ENCODE measurements at places on chromosomes 3 and 15. TPM values are rescaled to one million over a fixed set of nuclear protein-coding genes. Genes with fewer than 3 reads are reported as not detected.

Gene PRR20G
- total RNA-seq, result not detected

Gene CISH
- 15.5 TPM for total RNA-seq

Gene TMEM207
- total RNA-seq, result not detected

Gene TRH
- not detected for total RNA-seq

Gene RETNLB
- not detected for total RNA-seq

GRCh38 chr3:170352936-170353335, 4.6 kb upstream of the SKIL start:
- peaks cover 5% of the 10 kb centered on the region for H3K4me1 ChIP-seq
- no peak for DNase-seq
- H3K36me3 ChIP-seq, result no peaks in the 10 kb centered on the region
- no peaks in the 10 kb centered on the region for H3K27me3 ChIP-seq
- no peak overlapping the region for H3K4me3 ChIP-seq

- H3K4me3 ChIP-seq, result peak overlapping the region; percentile 52
- no peaks in the 10 kb centered on the region for H3K27me3 ChIP-seq
- peak overlapping the region; percentile 84 for H3K27ac ChIP-seq
- no peaks in the 10 kb centered on the region for H3K36me3 ChIP-seq
Observed at GRCh38 chr3:13281507-13282357, 138.4 kb downstream of the NUP210 start.

DNA sequence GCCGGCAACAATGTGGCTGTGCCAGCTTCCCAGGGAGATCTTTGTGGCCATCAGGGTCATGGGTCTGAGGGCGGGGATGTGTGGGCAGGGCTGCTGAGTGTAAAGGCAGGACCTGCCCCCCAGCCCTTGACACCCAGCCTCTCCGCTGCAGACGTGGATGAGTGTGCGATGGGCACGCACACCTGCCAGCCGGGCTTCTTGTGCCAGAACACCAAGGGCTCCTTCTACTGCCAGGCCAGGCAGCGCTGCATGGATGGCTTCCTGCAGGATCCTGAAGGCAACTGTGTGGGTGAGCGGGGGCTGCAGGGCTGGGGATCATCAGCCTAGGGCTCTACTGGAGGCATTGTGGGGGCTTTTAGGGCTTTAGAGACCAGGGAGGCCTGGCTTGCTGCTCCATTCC, 78.8 kb downstream of the FBLN2 start:
- no peaks in the 10 kb centered on the region for H3K36me3 ChIP-seq
- no peaks in the 10 kb centered on the region for H3K27me3 ChIP-seq
- no peak overlapping the region for H3K4me3 ChIP-seq
- no peak for DNase-seq

DNA sequence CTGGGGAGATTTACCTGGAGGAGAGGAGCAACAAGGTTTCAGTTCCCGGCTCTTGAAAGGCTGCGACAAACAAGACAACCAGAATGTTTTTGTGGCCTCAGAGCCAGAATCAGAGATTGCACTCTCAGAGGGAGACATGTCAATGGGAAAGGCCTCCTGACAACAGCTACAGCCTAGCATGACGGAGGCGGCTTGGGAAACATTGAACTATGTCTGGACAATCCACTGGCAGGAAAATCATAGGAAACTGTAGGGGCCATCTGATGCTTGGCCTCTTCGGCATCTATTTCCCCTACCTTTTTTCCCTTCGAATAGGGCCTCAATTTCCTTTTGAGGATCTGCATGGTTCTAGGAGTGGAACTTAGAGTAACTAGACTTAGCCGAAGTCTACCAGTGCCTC, 13.2 kb upstream of the PTPN23 start:
- no peaks in the 10 kb centered on the region for H3K36me3 ChIP-seq
- H3K4me3 ChIP-seq, result no peak overlapping the region
- H3K4me1 ChIP-seq, result no peaks in the 10 kb centered on the region
- H3K27me3 ChIP-seq, result no peaks in the 10 kb centered on the region
- DNase-seq, result no peak
- H3K27ac ChIP-seq, result no peak overlapping the region

- no peaks in the 10 kb centered on the region for H3K36me3 ChIP-seq
- no peak overlapping the region for H3K4me3 ChIP-seq
- DNase-seq, result no peak
- no peak overlapping the region for H3K27ac ChIP-seq
- peaks cover 19% of the 10 kb centered on the region for H3K4me1 ChIP-seq
- H3K27me3 ChIP-seq, result no peaks in the 10 kb centered on the region
Observed at GRCh38 chr15:90866161-90866715, 2.1 kb upstream of the FURIN start.

DNA sequence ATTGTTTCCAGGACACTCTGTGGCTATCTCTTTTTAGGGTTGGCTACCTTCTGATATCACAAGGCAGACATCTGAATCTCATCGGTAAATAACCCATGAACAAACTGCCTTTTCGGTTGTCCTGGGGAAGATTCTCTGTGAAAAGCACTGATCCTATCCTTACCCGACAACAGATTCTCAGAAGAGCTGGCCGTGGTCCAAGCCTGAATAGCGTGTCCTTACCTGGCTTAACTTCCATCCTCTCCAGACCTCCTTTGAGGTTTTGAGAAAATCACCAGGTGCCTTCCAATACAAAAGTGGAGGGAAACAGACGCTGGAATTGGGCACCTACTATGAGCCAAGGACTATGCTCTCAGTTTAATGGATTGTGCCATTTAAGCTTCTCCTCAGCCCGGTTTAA, 87.4 kb upstream of the ARHGEF3 start:
- H3K27me3 ChIP-seq, result no peaks in the 10 kb centered on the region
- no peaks in the 10 kb centered on the region for H3K36me3 ChIP-seq
- DNase-seq, result no peak
- no peak overlapping the region for H3K4me3 ChIP-seq
- no peak overlapping the region for H3K27ac ChIP-seq

GRCh38 chr15:63974021-63974420, 72.3 kb downstream of the DAPK2 start:
- H3K4me3 ChIP-seq, result no peak overlapping the region
- H3K27me3 ChIP-seq, result no peaks in the 10 kb centered on the region
- no peak overlapping the region for H3K27ac ChIP-seq
- H3K36me3 ChIP-seq, result no peaks in the 10 kb centered on the region
- peaks cover 4% of the 10 kb centered on the region for H3K4me1 ChIP-seq

DNA sequence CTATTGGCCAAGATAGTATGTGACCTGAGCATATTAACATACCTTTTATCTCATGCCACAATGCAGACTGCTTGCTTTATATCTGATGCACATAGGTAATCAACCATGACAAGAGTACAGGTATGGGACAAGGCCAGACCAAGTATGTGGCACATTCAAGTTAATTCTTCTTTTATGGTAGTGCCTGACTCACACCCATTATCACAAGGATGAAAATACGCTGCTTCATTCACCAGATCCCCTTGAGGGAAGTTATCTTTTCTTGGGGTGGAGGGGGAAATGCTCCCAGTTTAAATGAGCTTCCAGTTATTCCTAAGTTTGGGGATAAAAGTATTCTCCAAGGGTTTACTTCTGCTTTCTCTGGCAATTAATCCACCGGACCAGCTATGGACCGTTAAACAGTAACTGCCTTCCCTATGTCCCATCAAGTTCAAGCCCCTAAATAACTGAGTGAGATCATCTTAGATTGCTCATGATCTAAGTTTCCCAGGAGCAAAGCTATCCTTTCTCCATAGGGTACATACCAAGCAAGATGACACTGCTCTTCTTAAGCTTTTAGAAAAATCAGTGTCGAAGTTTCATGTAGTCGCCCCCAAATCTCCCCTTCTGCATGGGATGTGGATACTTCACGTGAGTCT, 1.9 kb downstream of the COL8A1 start:
- no peaks in the 10 kb centered on the region for H3K27me3 ChIP-seq
- H3K36me3 ChIP-seq, result no peaks in the 10 kb centered on the region
- no peaks in the 10 kb centered on the region for H3K4me1 ChIP-seq
- H3K4me3 ChIP-seq, result peak overlapping the region; percentile 68
- DNase-seq, result no peak
- peak overlapping the region; percentile 96 for H3K27ac ChIP-seq

DNA sequence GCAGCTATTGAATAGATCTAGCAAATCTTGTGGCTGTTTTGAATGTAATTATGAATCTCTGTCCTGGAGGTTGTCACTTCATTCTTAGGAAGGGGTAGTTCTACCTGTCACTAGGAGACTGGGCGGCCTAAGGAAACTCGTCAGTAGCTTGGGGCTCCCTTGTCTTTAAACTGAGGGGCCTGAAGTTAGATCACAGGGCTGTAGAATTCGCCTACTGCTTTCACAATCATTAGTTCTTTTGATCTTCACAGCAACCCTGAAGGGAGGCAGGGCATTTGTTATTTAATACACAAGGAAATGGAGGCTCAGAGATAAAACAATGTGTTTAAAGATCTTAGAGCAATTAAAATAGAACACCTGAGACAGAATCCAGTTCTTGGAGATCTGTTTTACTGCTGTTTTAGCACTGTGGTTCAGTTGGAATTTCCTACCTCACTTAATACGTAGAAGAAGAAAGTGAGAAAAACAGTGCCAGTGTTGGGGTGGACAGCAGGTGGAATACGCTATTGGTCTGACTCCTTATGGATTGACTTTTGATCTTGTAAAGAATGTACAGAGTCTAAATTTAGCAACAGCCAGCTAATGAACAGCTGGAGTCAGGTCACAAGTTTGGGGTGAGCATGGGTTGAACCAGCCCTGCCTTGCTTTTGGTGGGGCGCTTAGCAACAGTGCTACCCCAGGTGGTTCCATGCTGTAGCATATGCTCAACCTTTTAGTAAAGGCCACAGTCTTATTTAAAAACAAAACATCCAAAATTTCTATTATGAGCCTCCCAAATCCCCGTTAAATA, 71.4 kb upstream of the BHLHE40 start:
- no peaks in the 10 kb centered on the region for H3K4me1 ChIP-seq
- DNase-seq, result no peak
- H3K27ac ChIP-seq, result no peak overlapping the region
- no peak overlapping the region for H3K4me3 ChIP-seq
- H3K36me3 ChIP-seq, result no peaks in the 10 kb centered on the region

DNA sequence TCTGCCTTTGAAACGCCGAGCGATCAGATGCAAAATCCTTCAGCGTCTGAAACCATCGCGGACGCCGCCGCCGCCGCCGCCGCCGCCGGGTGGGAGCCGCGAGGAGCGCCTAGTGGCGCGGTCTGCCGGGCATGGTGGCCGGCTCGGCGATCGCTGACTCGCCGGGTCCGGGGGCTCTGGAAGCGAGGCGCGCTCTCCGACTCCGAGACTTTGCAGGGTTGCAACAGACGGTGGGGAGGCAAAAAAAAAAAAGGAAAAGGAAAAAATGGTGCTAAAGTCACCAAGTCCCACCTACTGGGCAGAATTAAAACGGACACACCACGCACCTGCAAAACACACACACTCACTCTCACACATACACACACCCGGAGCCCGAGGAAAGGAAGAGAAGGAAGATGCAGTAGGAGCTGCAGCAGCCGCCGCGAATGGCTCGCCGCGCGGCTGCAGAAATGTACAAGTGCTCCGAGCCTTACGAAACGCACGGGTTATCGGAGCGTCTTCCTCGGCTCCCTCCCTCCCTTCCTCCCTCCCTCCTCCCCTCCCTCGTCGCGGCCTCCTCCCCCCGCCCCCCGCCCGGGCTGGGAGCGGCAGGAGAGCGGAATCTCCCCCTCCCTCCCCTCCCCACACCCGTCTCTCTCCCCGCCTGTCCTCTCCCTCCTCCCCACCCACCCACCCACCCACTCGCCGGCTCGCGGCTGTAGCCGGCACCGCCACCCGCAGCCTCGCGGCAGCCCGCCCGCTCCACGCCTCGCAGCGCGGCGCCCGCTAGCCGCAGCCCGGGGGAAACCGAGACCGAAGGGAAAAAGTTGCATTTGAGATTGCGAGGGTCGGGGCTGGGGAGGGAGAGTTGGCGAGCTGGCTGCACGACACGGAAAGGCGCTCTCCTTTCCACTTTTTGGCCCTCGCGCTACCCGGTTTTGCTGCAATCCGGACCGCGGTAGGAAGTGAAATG, at the start of gene NTRK3:
Gene NTRK3, minus strand, starts transcription at position 461 of the 952 bp plus-strand sequence. CDS start 586 bp downstream, outside the sequence.
- peak within 1 kb of the TSS; percentile 77 for H3K27ac ChIP-seq
- H3K27me3 ChIP-seq, result peaks cover 10% of the 10 kb centered on the region
- no peaks in the 10 kb centered on the region for H3K36me3 ChIP-seq
- H3K4me3 ChIP-seq, result peak within 1 kb of the TSS; percentile 70
- H3K4me1 ChIP-seq, result no peaks in the 10 kb centered on the region

DNA sequence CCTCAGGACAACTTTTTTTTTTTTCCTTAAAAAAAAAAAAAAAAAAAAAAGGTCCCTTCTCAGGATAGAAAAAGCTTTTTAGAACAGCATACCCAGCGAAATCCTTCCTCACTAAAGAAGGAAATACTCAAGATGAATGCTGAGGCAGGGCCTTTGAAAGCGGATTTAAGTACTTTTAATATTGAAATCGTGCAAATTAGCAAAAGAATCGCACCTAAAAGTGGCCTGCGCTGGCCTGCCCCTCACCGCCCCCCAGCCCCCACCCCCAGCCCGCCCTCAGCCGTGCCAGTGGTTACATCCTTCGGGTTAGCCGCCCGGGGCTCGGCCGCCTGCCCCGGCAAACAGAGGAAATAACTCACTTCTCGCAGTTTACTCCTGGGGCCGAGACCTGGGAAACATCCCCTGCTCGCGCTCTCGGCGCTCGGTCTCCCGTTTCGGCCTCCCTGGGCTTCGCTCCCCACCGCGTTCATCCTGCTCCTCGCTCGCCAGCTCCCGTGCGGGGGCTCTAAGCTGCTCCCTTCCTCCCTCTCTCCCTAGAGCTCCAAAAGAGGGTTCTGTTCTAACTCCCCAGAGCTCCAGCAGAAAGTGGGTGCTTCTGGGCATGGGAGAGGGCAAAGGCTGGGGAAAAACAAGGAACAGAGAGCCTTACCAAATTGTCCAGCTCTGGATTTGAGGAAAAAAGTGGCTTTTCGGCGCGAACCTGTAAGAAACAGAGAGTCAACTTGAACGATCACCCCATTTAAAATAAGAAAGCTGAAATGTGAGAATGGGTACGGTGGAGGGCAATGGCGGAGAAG, 5.2 kb downstream of the MEIS2 start:
- H3K27ac ChIP-seq, result no peak overlapping the region
- no peaks in the 10 kb centered on the region for H3K36me3 ChIP-seq
- DNase-seq, result no peak
- peaks cover 63% of the 10 kb centered on the region for H3K27me3 ChIP-seq
- no peak overlapping the region for H3K4me3 ChIP-seq
- peaks cover 2% of the 10 kb centered on the region for H3K4me1 ChIP-seq

DNA sequence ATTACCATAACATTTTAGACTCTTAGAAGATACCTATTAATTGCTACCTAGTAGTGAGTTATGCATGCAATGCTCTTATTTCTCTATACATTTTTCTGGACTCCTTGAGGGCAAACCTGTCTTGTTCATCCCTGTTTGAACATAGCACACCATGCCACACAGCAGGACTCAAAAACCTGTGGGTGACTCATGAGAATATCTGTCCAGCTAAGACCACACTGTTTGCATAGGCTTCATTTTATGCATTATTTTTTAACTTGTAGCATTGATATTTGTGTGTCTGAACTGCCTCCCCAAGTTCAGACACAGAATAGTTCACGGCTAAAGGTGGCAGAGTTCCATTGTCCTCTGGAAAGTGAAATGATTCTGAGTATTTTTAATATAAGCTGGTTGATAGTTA, 1.8 kb downstream of the LMCD1 start:
- H3K4me3 ChIP-seq, result peak overlapping the region; percentile 42

Data from tibial nerve (tissue), 4 donors.